ENCODE measurements at places on chromosomes 3 and 15.

DNA sequence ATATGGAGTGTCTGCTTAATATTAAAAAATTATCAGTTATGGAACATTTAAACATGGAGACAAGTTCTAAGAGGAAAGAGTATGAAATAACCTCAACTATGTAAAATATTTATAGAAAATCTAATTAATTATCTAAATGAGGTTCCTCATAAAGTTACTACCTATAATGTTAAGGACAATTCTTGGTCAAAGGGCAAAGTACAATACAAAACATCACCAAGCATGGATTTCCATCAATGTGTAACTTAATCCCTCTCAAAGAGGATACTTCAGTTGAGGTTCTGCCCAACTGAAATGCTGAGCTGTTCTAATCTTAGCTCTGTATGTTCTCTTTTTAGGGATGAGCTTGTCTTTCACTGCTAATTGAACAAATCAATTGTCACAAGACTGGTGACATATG lies 56.0 kb upstream of the CHRM5 start:
- no peak for DNase-seq

DNA sequence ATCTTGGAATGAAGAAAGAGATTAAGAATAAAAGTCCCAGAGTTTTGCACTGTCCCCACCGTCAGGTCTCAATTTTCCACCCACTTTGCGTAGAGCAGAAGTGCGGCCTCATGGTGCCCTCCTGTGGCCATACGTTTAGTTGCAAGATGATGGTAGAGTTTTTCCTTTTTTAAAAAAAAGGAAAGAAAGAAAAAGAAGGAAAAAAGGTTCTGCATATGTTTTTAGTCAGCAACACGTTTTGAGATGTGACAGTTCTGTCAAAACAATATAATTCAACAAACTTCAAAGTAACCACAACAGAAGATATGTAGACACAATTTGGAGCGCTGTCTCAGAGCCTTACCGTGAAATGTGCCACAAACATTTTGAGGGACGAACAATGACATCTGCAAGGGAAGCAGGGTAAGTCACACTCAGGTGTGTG lies 24.6 kb downstream of the EBLN2 start:
- DNase-seq, result peak; percentile 66

GRCh38 chr3:127974226-127974625 lies 59.2 kb downstream of the KBTBD12 start:
- no peak for DNase-seq

DNA sequence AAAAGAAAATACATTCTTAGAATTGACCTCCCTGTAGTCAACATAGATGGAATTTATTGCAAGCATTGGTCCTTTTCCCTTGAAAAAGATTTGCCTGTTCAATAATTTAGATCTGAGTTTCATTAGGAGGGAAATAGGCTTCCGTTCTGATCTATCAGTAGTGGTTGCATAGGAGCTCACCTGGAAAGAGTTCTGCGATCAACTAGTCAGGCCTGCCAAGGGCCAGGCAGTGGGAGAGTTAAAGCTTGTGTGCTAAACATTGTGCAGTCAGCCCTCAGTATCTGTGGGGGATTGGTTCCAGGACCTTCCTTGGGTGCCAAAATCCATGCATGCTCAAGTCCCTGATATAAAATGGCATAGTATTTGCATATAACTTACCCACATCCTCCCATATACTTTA lies 29.6 kb upstream of the IDH2 start:
- DNase-seq, result no peak

- DNase-seq, result no peak
Measured at GRCh38 chr3:103767635-103768034, 1332.8 kb downstream of the ZPLD1 start.

- DNase-seq, result peak; percentile 61
Measured at GRCh38 chr15:75694241-75695182, 18.1 kb downstream of the CSPG4 start.

DNA sequence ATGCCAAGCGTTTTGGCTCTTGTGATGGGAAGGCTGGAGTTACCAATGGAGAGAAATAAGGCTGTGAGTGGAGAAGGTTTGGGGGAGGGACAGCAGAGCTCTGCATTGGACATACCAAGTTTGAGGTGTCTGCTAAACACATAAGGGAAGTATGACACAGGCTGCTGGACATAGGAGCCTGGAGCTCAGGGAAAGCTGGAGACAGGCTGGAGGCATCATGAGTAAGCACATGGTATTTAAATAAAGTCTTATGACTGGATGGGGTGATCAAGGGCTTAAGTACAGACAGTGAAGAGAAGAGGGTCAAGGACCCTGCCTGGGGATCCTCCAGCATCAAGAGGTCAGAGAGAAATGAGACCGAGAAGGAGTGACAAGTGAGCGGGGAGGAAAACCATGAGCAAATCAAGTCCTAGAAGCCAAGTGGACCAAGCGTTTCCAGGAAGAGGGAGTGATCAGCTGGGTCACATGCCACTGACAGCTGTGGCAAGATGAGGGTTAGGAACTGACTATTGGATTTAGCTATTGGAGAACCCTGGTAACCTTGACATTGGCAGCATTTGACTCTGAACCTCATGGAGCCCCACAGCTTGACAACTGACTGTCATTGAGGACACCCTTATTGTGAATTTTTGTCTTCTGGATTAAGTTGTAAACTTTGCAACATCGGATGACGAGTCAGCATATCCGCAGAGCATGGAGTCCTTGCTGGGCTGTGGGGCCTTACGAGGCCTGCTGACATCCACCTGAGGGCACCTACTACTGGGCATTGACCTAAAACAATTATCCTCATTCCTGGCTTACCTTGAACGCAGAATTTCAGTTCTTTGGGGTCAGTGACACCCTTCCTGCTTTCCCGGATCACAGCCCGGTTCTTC lies 78.7 kb upstream of the ETV5 start:
- no peak for DNase-seq

- no peak for DNase-seq
Measured at GRCh38 chr3:81485444-81485865, 276.0 kb downstream of the GBE1 start.

- no peak for DNase-seq
Measured at GRCh38 chr3:191388823-191389222, 58.5 kb upstream of the UTS2B start.

DNA sequence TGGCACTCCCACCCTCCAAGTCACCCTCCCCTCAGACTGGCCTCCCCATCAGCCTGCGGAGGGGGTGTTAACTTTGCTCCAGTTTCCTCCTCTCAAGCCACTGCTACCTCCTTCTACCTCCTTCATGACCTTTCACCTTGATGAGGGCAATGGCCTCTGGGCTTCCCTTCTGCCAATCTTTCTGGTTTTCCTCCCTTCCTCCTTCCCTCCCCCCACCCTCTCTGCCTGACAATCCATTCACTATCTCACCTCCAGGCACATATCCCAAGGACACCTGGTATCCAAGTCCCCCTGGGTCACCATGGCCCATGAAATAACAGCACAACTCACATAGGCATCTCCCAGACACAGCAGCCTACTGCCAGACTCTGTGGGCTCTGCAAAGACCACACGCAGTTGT lies 80.0 kb downstream of the WWTR1 start:
- DNase-seq, result no peak

DNA sequence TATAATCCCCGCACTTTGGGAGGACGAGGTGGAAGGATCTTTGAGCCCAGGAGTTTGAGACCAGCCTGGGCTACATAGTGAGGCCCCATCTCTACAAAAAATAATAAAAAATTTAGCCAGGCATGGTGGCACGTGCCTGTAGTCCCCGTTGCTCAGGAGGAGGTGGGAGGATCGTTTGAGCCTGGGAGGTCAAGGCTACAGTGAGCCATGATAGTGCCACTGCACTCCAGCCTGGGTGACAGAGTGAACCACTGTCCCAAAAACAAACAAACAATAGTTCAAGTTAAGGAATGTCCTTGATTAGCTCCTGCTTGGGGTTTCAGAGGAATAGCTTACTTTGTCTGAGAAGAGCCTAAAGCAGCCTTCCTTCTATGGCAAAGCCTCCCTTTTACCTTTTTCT lies 51.7 kb upstream of the AMOTL2 start:
- DNase-seq, result no peak

DNA sequence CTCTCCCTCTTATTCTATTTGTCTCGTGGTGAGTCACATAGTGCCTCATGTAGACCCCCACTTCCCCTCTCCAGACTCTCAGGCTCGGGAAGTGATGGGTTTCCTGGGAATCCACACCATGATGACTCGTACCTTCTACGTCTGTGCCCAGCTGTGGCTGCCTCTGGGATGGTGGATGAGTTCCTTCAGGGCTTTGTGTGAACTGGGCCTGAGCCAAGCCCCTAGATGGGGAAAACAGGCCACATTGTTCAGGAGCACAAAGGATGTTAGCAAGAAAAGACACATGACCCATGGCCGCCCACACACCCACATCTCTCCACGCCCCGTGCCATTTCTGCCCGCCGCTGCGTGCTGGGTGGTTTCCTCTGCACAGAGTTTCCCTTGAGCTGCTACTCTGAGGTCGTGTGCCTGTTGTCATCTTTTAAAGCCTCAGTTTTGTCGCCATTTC lies 10.5 kb downstream of the ISG20 start:
- DNase-seq, result no peak

DNA sequence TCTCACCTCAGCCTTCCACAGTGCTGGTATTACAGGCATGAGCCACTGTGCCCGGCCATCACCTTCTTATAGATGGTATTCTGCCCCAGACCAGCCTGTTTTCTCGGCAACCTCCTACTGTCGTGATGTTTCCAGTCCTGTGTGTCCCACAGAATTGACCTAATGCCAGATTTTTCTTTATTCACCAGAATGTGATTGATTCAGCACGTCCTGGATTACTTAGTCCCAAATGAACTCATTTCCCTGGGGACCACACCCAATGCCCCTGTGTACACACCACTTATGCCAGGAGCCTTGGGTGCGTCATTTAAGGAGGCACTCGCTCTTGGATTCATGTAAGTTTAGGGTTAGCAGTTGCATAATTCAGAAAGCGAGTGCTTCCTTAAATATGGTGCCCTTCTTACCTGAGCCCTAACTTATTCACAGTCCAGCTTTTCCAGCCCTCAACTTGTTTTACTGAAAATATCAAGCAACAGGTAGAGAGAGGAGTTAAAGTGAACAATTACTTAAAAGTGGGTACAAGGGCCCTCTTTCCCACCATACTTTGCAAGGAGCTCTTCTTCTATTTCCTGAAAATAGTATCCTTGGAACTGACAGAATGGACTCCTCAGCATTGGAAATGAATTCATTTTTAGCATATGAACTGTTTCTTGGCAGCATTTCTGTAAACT lies 64.6 kb upstream of the UBE2E1 start:
- DNase-seq, result no peak

GRCh38 chr3:136728473-136728872 lies 23.7 kb downstream of the STAG1 start:
- no peak for DNase-seq

DNA sequence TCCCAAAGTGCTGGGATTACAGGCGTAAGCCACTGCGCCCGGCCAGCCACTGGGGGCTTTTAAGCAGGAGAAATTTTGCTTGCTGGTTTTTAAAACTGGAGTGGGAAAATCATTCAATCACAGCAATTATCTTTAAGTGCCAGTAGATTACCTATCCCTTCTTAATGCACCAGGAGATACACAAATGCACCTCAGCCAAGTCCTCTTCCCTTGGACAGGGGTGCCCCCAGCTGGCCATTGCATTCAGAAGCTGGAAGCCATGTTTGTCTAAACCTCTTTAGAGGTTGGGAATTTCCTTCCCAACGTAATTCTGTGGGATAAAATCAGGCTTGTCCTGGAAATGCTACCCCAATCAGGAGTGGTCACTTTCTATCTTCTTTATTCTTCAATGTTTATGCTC lies 26.6 kb downstream of the MIX23 start:
- peak; percentile 16 for DNase-seq

GRCh38 chr3:160401291-160402095 lies 2.0 kb downstream of the SMC4 start:
- no peak for DNase-seq

- DNase-seq, result no peak
Measured at GRCh38 chr15:71469413-71469812, 340.9 kb upstream of the NR2E3 start.

DNA sequence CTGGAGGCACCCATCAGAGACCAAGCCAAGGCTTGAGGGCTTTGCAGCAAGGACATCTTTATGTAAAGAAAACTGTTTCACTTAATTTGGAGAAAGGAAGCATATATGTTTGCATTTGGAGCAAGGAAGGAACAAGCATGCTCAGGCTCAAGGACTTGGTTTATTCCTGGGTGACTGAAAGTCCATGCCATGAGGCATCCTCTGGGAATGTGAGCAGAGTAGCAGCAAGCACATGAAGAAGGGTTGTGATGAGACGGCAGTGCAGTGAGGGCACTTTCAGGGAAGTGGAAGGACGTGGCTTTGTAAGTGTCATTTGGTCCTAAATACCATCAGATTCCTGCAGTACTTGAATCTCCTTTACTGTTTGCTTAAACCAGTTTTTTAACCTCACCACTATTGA lies 26.8 kb downstream of the POLG start:
- DNase-seq, result no peak

DNA sequence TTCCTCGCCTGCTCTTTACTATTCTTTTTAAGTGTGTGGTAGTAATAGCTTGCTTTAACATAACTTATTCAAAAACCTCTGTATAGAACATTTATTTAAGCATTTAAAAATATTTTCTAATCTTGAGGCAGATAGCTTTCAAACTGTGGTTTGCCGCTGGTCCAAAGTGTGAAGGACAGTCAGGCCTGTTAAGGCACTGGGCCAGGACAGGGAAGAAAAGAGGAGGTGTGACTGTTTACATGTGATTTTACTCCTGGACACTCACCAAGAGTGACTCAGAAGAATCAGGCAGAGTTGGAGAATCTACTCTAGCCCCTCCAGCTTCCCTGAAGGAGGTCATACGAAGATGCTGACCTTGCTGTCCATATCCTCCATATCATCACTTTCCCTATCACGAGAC lies 44.7 kb downstream of the CEP152 start:
- no peak for DNase-seq

- peak; percentile 33 for DNase-seq
Measured at GRCh38 chr3:194255252-194256039, 95.7 kb downstream of the CPN2 start.

- no peak for DNase-seq
Measured at GRCh38 chr3:117226932-117227331, 517.4 kb downstream of the TUSC7 start.

- no peak for DNase-seq
Measured at GRCh38 chr15:77016321-77016695, 21.4 kb downstream of the PSTPIP1 start.

DNA sequence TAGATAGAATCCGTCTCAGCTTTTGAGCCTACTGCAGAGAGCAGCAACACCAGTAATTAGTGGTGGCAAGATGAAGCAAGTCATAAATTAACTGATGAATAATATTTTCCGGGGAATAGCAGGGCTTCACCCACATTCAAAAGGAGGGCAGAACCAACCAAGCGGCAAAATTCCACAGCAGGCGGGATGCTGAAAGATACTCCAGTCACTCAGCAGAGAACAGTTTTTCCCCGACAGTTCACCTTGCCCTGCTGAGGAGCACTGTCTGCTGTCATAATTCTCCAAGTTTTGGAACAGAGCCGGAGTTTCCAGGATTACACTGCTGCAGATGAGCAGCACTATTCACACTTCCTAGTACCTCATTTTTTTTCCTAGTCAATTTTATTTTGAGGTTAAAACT lies 274.7 kb downstream of the CD47 start:
- DNase-seq, result no peak

Measured in nephron progenitor cell (in vitro differentiated cells).